Pancreas (tissue), 10 donors: ENCODE measurements at places on chromosomes 13 and 19.

DNA sequence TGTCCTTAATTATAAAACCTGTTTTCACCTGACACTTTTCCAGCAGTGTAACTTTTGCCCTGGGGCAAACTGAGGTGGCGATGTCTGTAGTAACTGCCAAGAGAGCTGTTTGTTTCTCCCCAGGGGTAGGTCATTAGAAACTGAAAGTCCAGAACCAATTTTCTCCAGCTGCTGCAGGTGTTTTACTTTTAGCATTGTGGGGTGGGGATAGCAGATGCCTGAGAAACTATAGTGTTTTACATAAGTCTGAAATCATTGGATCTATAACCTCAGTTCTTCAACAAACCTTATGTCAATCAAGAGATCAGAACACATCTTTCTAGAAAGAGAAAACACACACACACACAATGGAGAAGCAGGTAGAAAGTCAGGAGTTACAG lies 92.7 kb downstream of the LHFPL6 start:
- no peak overlapping the region for H3K27ac ChIP-seq
- H3K4me1 ChIP-seq: no peaks in the 10 kb centered on the region
- no peak for DNase-seq
- H3K27me3 ChIP-seq: no peaks in the 10 kb centered on the region

DNA sequence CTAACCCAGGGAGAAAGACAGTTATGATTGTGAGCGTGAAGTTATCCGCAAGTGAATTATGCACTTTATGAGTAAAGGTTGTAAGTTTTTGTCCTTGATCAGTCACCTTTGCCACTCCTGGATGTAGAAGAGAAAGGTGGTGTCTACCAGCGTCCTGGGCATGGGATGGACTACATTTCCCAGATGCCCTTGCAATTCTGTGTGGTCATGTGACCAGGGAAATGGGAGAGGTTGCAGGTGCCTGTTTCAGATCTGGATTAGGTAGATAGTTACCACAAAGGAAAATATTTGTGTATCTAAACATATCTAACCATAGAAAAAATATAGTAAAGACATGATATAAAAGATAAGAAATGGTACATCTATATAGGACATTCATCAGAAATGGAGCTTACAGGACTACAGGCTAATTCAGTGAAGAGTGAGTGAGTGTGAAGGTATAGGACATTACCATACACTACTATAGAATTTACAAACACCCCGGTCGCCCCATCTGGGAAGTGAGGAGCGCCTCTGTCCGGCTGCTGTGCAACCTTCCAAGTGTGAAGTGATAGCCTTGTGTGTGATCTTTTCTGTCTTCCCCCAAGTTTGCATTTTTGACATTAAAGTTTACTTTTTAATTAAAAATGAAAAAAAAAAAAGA lies 51.6 kb upstream of the CACNA1A start:
- no peak overlapping the region for H3K4me3 ChIP-seq
- H3K27ac ChIP-seq: no peak overlapping the region
- H3K36me3 ChIP-seq: no peaks in the 10 kb centered on the region
- DNase-seq: no peak
- H3K4me1 ChIP-seq: no peaks in the 10 kb centered on the region

GRCh38 chr19:9126900-9127405 lies at the start of gene OR7G3:
Gene OR7G3 (minus strand): TSS chr19:9126950. CDS start chr19:9126950, 0 bp downstream.
- H3K27me3 ChIP-seq: no peaks in the 10 kb centered on the region
- no peak within 1 kb of the TSS for H3K4me3 ChIP-seq
- H3K36me3 ChIP-seq: no peaks in the 10 kb centered on the region
- DNase-seq: no peak
- H3K27ac ChIP-seq: no peak within 1 kb of the TSS

DNA sequence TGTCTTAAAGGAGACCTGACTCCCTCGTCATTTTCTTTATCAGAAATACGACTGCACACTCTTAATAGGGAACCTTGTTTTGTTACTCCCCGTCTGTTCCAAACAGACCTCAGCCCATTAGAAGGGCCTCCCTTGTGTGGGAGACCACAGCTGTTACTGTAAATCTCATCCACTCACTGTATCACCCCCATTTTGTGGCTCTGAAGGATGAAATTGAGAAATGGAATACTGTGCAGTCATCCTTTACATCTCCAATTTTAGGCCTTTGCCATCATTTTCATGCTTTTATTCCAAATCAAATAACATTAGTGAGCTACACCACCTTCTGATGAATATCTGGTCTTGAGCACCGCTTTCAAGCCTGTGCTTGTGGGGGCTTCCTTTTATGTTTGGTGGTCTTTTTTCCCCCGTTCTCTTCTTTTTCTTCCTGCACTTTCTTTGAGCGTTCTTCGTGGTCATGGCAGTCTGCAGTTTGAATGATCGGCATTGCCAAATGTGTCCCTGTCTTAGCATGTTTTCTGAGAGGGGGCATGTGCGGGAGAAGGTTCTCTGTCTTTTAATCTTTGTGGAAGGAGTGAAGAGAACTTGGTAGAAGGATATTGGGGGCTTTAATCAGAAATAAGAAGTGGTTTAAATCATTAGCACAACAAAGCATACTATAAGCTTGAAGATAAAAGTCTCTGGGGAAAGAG lies 65.8 kb downstream of the GGACT start:
- H3K27ac ChIP-seq: no peak overlapping the region
- no peak overlapping the region for H3K4me3 ChIP-seq
- no peak for DNase-seq
